Stimulated activated CD4-positive, alpha-beta T cell treated with anti-CD3 and anti-CD28 coated beads, Interleukin-1b, Interleukin-23, amount 100 ng/mL, for 4 hours (primary cell): ENCODE measurements at places on chromosomes 3 and 15.

- DNase-seq = no peak
Measured at GRCh38 chr15:101362986-101363566, 68.0 kb upstream of the SNRPA1 start.

- DNase-seq = no peak
Measured at GRCh38 chr3:86865506-86865905, 125.4 kb downstream of the VGLL3 start.

DNA sequence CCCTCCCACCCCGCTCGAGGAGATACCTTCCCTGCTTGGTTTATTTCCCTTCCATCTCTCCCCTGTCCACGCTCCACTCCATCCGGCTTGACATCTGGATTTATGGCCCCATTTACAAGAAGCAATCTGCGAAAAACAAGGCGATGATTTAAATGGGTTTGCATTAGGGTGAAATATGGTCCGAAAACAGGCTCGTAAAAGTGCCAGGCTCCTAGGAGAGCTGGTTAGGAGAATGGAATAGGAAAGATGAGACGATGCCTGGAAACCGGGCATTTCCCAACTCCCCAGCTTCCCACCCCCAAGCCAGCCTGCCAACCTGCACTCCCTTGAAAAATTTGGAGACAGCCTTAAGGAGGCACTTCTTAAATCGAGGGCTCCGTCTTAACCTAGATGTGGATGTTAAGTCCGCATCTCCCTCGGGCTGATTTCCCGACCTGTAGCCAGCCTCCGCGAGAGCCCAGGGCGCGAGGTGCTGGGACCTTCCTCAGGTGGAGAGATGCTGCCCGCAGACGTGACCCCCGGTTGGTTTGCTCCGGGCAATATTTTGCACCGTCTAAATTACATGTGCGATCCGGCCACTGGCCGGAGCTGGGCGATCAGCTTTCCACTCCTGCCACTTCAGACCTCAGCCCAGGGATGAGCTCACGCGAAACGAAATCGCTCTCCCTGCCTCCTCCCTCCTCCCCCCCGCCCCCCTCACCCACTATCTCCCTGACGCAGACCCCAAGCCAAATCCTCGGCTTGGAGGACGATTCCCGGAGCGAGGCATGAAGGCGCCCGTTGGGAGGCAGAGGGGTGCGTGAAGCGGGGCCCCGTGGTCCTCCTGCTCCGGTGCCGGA, 1.3 kb downstream of the GRM7 start:
- no peak for DNase-seq

DNA sequence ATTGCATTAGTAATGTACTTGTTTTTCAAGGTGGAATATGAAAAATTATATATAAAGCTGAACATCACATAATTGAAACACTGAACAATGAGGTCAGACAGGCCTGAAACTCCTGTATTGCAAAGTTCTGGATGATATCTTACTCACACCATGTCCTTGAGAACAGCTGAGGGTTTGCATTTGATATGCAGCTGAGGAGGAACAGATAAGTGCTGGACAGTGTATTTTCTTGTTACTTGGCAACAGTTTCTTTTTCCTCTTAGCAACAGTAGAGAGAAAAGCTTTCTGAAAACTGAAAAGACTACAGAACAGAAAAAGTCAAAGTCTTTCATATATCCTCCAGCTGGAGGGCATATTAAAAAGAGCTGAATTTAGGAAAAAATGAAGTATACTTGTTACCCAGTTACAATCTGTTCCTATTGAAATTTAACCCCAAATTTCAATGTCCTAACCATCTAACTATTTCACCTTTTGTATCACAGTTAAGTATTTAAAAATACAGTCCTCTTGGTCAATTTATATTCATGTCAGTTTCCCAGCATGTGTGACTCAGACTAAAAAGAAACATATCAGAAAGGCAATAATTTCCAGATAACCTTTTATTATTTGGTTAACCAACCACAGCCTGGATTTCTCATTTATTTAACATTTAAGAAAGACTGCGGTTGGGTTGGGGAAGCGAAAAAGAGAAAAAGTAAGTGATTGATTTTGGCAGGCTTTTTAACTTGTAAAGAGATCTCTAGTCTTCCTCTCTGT, 733.0 kb upstream of the DPPA4 start:
- DNase-seq = no peak

- no peak for DNase-seq
Measured at GRCh38 chr3:18527691-18528090, 102.6 kb upstream of the SATB1 start.

DNA sequence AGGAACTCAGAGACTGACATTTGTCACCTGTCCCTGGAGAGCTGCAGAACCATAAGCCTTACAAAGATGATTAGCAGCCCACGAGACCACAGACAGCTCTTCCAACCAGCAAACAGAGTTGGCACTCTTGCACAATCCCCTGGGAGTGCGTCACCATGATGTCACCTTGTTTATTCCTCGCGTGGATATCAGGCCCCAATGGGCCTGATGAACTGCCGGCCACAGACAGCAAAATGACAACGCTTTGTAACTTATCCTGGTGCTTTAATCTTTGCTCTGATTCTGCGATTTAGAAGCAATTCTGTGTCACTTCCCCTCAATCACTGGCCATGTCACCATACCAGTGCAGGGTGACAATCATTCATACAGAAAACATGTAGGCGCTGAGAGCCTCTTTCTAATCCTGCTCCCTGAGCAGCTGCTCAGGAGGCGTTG, 89.2 kb downstream of the TAMM41 start:
- no peak for DNase-seq

DNA sequence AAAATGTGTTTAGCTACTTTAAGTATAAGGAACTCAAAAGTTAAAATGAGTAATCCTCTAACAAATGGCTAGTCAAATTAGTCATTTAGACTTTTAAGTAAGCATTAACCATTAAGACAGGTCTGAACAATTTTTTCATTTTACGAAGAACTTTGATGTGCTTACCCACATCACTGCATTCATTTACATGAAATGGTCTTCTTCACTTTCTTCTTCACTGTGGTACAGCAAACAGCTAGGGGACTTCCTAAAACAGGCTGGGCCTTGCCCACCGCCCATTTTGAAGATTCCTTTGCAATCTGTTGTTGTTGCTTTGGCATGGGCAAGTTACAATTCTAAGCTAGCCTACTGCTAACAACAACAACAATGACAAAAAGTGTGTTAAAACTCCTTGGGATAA, 67.4 kb downstream of the CBLB start:
- DNase-seq = no peak

DNA sequence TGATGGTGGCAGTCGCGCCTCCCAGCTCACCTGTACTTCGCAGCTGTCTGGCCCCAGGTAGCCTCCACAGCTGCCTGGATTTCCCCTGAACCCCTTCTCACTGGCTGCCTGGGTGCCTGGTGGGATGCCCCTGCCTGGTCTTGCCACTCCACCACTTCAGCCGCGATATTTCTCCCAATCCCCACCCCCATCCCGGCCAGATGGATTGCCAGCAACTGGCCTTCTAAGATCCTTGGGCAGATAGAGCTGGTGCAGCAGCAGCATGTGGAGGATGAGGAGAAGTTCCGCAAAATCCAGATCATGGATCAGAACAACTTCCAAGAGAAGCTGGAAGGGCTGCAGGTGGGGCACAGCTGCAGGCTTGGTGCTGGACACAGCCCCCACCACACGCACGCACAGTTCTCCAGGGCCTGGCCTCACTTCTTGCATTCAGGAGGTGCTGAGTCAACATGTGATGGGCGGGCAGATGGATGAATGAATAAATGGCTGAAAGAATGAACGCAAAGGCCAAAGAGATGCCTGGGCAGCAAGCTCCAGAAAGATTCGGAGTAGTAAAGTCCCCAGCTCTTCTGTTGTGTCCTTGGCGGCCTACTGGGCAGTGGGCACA, 35.7 kb downstream of the DNAH1 start:
- no peak for DNase-seq

GRCh38 chr15:63403254-63403945, 21.8 kb upstream of the CA12 start:
- DNase-seq = no peak

GRCh38 chr15:69194025-69194827, 33.8 kb downstream of the GLCE start:
- no peak for DNase-seq

DNA sequence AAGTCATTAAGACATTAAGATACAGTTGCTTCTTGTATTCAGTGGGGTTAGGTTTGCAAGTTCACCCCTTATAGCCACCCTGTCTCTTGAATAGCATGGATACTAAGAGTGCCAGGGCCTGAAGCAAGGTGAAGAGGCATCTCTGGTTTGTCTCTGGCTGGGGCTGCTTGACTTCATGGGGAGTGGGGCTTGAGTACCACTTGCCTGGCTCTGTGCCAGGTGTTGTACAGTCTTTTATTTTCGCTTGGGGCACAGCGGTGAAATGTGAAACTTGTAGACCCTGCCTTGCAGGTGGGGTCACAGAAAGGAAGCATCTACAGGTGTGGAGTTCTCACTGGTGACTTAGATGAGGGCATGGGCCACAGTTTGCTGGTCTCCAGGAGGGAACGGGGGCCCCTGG, 152.1 kb downstream of the PDE8A start:
- DNase-seq = no peak

DNA sequence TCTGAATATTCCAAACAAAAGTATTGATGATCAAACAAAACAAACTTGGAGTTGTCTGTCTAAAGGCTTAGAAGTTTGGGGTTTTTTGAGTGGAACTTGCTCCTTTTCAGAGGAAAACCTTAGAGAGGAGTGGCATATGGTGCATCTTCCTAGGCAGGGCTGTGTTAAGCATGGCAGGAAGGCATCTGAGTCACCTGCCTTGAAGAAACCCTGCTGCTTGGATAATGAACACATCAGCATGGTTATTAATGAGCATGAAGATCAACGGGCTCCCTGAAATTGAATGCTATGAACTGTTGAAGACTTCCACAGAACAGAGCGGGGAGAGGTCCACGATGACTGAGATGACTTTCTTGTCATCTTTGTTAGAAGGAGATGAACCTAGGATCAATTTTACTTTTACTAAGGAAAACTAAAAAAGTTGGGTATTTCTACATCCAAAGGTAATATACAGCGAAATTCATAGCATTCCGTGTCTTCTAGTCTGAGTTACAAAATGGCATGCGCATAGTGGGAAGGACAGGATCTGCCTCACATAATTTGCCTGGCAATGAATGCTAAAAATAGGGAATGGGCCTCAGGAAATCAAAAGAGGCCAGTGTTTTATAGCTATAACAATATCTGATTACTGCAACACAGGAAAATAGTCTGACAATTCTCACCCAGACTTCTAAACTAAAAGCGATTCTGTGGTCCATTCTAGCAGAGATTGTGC, 11.6 kb upstream of the TMED3 start:
- no peak for DNase-seq

DNA sequence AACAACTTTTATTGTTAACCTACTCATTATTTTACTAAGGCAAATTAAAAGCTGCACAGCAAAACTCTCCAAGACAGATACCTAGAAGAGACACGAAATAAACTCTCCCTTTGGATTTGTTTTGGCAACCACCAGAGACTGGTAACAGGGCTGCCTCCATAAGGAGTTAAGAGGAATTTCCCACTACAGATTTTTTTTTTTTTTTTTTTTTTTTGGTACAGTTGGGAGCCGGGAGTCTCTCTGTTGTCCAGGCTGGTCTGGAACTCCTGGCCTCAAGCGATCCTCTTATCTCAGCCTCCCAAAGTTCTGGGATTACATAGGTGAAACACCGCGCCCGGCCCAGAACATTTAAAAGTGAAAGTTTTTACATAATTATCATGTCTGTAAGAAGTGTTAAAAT, 73.6 kb upstream of the VGLL4 start:
- DNase-seq = no peak

DNA sequence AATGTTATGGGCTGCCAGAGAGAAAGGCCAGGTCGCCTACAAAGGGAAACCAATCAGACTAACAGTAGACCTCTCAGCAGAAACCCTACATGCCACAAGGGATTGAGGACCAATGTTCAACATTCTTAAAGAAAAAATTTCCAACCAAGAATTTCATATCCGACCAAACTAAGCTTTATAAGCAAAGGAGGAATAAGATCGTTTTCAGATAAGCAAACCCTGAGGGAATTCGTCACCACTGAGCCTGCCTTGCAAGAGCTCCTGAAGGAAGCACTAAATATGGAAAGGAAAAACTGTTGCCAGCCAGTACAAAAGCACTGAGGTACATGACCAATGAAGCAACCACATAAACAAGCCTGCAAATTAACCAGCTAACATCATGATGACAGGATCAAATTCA, 33.1 kb downstream of the PYGO1 start:
- no peak for DNase-seq

- no peak for DNase-seq
Measured at GRCh38 chr3:63949005-63949404, 36.8 kb upstream of the SCAANT1 start.

GRCh38 chr15:81407718-81408117, 33.7 kb upstream of the TMC3 start:
- DNase-seq = no peak

DNA sequence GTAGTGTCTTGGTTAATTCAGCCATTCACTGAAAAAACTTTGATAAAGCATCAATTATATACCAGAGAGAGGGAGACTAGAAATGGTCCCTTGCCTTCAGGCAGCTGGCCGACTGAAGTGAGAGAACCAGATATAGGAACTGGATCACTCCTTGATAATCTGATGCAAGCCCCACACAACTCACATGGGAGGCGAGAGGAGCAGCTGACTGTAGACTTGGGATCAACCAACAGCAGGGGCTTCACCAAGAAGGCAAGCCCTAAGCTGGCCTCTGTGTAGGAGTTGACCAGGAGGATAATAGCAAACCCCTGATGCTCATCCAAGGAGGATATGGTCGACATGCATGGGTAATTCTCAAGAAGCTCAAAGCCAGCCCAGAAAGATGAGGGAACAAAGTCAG, 133.1 kb downstream of the SRGAP3 start:
- no peak for DNase-seq

GRCh38 chr3:72265256-72266015, 480.5 kb upstream of the PROK2 start:
- DNase-seq = no peak

DNA sequence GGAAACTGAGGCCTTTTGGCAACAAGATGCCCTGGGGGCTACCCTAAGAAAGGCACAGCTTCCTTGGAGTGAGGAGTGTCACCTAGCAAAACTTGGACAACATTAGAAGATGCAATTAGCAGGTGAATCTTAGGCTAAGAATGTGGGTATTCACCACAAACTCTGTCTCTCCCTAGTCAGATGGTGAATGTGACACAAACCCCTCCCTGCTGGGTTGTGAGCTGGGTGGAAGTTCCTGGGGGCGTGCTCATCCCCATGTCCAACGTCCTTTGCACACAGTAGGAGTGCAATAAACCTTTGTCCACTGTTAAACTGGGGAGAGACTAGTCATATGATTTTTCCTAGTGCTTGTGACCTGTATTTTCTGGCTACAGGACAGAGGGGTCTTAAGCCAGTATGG, 67.1 kb upstream of the SH3GL3 start:
- no peak for DNase-seq

DNA sequence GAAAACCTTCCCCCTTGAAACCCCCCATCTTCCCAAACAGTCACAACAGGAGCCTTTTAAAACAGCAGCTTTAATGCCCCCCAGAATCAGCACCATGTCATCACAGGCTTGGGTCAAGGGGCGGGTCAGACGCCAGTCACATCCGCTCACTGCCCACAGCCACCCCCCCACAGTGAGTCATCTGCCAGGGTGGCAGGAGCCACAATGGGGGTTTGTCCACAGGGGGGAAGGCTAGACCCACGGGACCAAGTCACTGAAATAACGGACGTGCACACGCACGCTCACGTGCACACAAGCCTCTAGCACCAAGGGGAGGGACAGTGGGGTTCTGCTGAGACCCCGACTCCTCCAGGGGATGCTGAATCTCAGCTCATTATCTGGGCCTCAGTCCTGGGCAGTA, 441 bp upstream of the UCN2 start:
- DNase-seq = no peak

GRCh38 chr3:54780336-54780735, 147.5 kb downstream of the LRTM1 start:
- DNase-seq = no peak
